ENCODE measurements at places on chromosomes 7 and 10.

GRCh38 chr10:60549686-60550085 is 160.0 kb upstream of the ANK3 start:
- DNase-seq: no peak

DNA sequence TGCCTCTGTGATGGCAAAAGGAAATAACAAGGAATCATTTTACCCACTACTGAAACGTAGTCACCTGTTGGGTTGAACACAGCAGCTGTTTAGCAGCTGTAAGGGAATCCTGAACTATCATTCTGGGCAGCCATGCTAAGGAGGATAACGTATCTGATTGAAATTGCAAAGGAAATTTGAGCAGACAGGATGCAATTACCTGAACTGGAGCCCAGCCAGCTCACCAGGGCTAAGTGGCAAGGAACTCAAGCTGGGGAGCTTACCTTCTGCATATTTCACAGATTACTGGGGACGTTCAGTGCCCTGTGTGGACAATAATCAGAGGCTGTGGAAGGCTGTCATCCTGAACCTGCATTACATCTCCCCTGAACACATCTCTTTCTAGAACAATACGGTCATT is 650.5 kb downstream of the SORCS3 start:
- DNase-seq: no peak

- DNase-seq: no peak
Measured at GRCh38 chr10:59301067-59301754, 61.1 kb downstream of the FAM13C start.

DNA sequence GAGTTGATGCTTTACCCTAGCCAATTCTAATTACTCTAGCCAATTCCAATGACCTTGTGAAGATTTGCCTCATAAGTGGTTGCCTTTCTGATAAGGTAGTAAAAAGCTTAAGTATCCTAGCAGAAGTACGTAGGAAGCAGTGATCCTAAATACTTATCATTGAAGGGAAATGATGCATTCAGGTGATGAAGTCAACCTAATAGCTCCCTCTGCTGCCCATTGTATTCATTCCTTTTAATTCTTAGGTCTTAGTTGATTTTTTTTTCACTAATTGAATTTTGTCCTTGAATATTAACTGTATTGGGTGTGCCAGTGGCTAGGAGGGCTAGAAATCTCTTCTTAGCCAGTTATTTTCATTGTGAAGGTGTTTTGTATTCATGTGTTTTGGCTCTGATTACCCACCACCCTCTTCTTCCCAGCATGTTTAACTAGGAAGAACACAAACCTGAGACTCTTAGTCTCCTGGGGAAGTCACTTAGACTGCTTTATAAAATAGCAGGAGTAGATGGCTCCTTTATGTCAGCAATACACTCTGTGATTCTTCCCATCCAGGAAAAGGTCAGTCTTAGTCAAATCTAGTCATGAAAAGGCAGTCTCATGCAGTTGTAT is 46.3 kb downstream of the PLEKHA8 start:
- no peak for DNase-seq

- no peak for DNase-seq
Measured at GRCh38 chr10:115514895-115515294, 421.7 kb downstream of the ATRNL1 start.

- DNase-seq: no peak
Measured at GRCh38 chr7:80902019-80902418, 16.8 kb downstream of the SEMA3C start.

DNA sequence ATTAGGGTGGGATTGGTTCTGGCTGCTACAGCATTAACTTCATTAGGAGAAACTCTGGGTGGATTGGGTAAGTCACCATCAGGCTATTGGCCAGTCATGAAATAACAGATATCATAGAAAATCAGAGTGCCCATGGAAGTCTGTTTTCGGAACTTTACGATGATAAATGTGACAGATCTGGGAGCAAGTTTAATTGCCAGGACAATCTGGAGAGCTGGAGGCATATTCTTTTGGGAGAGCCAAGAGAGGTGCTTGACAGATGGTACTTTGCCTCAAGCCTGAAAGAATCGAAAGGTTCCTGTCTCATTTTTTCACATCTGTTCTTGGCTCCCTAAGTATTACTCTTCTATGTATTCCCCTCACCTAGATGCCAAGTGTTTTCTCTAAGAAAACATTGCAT is 369.9 kb downstream of the CNTNAP2 start:
- DNase-seq: no peak

DNA sequence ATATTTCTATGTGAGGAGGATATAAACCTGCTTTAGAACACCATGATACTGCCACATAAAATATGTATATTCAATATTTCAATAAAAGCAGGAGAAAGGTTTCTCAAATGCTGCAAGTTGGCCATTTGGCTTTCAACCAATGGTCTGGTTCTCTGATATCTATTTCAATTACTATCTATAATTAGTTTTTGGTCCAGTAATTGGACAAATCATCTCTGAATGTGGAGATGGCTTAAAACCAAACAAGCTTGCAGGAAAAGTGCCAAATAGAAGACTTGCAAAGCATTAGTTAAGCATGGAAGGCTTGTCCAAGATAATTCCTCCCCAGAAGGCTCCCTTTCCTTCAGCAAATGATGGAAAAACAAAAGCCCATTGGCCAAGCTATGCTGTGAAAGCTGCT is 140.1 kb downstream of the CPEB3 start:
- DNase-seq: no peak

GRCh38 chr7:35036361-35037171 is 719 bp downstream of the DPY19L1 start:
- no peak for DNase-seq

GRCh38 chr10:129870961-129871621 is 93.0 kb downstream of the EBF3 start:
- DNase-seq: no peak

- DNase-seq: no peak
Measured at GRCh38 chr10:28970231-28970630, 292.9 kb downstream of the BAMBI start.

DNA sequence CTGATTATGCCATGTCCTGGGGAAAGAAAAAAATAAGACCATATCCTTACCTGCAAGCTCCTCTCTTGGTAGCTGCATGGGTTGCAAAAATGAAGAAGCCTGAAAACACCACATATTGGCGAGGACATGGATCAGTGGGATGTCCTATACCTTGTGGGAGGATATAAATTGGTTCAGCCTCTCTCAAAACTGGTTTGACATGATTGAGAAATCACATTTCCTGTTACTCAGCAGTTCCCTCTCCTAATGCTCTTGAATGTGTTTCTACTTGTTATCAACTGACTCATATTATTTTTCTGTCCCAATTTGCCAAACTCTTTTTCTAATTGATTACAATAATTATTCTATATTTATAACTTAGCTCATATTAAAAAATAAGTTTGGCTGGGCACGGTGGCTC is 380.2 kb downstream of the EXOC4 start:
- DNase-seq: no peak

- no peak for DNase-seq
Measured at GRCh38 chr7:101516851-101517250, 112.2 kb downstream of the MYL10 start.

DNA sequence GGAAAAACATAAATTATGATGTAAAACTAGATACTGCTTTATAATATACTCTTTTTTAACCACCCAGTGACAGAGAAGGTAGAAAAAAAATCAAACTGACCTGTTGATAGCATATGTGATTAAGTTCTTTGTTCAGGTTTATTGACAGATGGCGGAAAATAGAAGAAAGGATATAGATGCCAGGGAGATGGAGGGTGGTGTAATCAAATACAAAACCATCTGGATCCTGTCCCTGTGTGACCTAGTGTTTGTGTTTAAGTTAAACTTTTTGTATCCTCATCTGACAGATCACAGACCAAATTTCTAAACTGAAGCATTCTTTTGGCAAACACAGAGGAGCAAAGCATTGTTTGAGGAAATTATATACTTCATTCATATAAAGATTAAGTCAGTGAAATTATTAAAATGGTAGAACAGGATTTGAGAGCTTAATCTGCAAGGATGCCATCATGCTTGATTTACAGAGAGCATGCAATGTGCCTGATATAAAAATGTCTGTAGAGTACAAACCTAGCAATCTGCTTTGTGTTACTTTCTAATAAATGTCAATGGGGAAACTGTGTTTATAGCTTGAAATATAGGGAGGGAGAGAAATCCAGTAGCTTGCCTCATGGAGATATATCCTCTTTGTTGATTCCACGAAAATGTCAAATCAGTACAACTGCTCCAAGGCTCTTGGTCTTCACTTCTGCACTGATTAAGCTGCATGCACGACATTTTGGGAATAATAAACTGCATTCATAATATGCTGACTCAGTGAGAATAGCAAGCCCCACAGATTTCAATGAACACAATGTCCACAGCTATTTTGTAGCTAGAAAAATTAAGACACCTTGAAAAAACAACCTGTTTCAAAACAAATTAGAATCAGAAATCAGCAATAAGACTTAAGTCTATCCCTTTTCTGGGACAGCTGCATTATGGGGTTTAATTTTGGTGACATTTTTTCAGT is 39.0 kb downstream of the SEM1 start:
- DNase-seq: no peak

- DNase-seq: no peak
Measured at GRCh38 chr10:59085054-59085453, 91.4 kb upstream of the PHYHIPL start.

DNA sequence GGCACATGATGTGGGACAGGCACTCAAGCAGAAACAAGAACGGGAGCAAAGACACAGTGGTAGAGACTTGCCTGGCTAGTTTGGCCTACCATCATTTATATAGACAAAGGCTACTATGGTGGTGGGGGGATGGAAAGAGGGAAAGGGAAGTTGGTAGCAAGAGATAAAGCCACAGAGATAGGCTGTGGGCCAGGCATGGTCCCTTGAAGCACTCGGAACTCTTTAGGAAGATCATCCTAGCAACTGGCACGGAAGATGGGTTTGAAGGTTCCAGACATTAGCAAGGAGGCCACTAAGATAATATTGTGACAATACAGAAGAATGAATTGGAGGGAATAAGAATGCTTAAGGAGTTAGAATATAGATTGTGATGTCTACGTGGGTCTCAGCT is 319.6 kb downstream of the ELMO1 start:
- no peak for DNase-seq

GRCh38 chr10:100350914-100351485 is 4.0 kb downstream of the SCD start:
- no peak for DNase-seq

- peak; percentile 24 for DNase-seq
Measured at GRCh38 chr10:43594944-43595589, 11.2 kb upstream of the ZNF485 start.

GRCh38 chr7:156948361-156948760 is 1.2 kb upstream of the NOM1 start:
- DNase-seq: no peak

GRCh38 chr10:61398366-61399129 is 54.6 kb downstream of the TMEM26 start:
- DNase-seq: no peak

DNA sequence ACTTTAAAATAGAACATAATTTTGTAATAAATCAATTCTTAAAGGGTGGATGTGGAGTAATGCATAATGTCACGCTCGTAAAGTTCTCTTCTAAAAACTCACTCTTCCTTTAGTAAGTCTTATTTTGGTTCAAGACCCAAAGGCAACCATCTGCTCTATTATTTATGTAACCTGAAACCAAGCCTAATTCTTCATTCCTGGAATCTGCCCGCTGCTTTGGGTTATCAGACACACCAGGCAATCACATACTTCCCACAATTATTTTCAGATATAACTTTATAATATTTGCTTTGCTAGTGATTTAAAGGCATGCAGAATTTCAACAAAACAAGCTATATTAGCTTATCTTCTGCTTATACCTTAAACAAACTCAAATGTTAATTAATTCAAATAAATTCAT is 39.0 kb downstream of the RAB11FIP2 start:
- no peak for DNase-seq

DNA sequence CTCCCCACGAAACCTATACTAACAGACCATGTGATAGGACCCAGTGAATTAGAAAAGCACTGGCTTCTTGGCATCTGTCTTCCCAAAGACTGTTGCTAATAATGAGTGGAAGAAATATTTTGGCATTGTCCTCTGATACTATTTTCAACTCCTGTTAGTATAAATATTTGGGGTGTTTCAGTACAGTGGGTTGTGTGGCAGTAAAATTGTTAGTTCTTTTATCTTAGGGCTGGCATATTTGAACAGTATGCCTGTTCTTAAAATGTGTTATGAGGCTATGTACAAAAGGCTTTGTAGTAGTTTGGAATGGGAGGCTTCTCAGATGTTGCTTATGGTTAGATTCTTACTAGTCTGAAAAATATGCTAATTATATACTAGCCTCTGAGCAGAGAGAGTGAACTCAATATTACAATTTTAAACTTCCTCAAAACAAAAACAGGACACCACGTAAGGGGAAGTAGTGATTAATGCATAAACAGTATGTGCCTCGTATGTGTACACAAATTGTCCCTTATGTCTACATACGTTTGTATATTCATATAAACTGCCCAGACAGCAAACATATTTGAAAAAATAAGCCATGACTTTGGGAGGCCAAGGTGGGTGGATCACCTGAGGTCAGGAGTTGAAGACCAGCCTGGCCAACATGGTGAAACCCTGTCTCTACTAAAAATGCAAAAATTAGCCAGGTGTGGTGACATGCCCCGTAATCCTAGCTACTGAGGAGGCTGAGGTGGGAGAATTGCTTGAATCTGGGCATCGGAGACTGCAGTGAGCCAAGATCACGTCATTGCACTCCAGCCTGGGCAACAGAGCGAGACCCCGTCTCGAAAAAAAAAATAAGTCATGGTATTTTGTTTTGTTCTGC is 115.4 kb downstream of the ARID5B start:
- DNase-seq: no peak

DNA sequence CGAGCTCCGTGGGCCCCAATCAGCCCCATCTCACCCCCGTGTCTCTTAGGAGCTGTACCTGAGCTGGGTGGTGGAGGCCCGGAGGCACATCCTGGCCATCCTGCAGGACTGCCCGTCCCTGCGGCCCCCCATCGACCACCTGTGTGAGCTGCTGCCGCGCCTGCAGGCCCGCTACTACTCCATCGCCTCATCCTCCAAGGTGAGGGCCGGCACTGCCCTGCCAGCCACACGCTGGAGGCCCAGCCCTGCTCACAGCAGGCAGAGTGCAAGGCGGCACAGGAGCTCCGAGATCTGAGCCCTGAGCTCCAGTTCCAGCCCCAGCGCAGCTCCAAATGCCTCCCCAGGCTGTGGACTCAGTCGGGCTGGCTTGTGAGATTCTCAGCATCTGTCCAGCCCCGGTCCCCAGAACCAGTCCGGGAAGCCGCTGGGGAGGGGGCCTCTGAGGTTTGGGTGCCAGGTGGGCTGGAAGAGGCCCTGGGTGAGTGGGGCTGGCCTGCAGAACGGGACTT is 9.3 kb downstream of the TMEM120A start:
- no peak for DNase-seq
